ENCODE measurements at places on chromosomes 3 and 15.

- DNase-seq: no peak
Observed at GRCh38 chr3:79012946-79013362, 754.8 kb downstream of the ROBO1 start.

DNA sequence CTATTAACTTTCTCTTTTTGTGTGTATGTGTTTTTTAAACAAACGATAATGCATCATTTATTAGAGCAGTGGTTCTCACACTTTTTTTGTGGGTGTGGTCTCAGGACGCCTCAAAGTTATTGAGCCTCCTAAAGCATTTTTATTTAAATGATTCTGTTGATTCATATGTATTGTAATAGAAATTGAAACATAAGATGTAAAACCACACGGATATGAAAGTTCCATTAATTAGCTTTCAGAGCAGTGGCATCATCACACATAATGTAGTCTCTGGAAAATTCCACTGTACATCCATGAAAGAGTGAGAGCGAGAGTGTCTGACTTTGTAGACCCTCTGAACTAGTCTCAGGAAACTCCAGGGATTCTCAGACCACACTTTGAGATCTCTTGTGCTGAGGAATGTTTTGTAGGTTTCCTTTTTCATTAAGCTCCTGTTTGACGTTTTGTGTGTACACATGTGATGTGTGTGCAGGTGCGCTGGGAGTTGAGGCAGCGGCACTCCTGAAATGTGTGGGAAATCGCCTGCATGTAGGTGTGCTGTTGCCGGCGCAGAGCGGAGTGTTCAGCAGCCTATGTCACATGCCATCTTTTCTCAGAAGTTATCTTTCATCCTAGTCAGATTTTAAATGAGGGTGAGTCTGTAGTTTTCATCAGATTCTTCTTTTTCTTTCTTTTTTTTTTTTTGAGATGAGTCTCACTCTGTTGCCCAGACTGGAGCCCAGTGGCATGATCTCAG, 5.3 kb upstream of the TRAK1 start:
- DNase-seq: no peak

GRCh38 chr3:3739330-3740060, 59.7 kb upstream of the LRRN1 start:
- DNase-seq: no peak

DNA sequence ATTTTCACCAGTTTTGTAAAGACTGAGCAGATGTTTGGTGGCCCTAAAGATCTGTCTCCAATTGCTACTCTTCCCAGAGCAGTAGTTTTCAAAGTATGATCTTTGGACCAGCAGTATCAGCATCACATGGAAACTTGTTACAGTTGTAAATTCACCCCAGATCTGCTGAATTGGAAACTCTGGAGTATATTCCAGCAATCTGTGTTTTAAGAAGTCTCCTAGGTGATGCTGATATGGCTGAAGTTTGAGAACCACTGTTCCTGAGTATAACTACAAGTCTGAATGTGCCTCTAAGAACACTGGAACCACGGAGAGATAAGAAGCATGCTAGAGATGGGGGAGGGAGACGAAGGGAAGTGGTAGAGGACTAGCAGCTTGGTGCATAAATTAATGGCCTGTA, 45.7 kb downstream of the NUDT16 start:
- no peak for DNase-seq

DNA sequence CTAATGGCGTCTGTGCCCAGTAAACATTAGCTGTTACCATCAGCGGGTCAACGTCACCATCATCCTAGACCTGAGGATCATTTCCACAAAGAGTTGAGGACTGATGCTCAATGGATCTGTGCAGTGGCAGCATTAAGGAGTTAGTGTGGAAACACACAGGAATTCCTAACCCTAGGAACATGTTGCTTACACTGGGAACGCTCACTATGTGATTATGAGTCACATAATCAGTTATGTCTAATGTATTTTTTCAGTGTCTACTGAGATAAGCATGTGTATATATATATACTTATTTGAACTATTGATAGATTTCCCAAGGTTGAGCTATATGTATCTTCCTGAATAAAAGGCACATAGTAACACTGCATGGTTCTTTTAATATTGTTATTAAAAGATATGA, 19.0 kb downstream of the ARNT2 start:
- DNase-seq: no peak

GRCh38 chr15:42775416-42775815, 38.5 kb upstream of the CDAN1 start:
- no peak for DNase-seq

DNA sequence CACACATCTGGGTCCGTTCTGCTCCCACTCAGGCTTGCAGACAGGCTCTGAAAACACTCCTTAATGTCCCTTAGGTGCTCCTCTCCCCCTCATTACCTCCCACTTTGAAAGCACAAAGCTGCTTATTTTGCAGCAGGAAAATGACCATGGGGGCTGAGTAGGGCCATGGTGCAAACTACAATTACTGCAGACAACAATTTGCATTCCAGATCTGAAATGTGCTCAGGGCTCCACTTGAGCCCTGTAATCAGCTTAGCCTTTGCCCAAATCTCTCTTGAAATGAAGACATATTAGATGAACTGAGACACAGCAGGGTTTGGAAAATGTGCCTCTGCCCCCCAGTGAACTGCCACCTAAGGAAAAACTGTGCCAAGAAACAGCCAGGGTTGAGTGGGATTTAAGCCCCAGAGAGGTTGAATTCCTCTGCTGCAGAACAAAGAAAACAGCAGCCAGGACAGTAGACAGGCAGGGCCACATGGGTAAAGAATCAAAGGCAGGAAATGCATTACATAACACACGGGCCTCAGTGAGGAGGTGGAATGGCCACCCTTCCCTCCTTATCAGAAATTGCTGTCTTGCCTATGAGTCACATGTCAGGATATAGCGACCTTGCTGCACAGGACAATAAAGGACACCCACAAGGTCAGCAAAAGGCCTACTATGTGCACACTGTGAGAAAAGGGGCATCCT, 126.8 kb upstream of the ARHGEF3 start:
- no peak for DNase-seq

- no peak for DNase-seq
Observed at GRCh38 chr3:43770426-43771103, 79.8 kb downstream of the ABHD5 start.

Measured in cortex of kidney (tissue), 1 donor.